NCI-H2029 (cell line): ENCODE measurements at places on chromosomes 12 and 14.

DNA sequence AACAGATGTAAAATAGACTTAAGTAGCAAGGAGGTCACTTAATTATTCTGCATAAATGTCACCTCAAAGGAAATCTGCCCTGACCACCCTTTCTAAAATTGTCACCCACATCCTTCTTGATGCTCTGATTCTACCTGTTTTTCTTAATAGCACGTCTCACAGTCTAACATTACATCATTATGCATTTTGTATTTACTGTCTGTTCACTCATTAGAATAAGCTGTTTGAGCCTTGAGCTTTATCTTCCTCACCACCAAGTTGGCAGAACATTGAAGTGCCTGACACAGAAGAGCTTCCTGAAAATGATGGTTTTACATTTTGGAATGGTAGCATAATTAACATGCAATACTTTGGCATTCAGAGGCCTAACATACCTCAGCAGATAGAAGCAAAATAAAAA, 8.8 kb upstream of the TMEM117 start:
- DNase-seq, result no peak

DNA sequence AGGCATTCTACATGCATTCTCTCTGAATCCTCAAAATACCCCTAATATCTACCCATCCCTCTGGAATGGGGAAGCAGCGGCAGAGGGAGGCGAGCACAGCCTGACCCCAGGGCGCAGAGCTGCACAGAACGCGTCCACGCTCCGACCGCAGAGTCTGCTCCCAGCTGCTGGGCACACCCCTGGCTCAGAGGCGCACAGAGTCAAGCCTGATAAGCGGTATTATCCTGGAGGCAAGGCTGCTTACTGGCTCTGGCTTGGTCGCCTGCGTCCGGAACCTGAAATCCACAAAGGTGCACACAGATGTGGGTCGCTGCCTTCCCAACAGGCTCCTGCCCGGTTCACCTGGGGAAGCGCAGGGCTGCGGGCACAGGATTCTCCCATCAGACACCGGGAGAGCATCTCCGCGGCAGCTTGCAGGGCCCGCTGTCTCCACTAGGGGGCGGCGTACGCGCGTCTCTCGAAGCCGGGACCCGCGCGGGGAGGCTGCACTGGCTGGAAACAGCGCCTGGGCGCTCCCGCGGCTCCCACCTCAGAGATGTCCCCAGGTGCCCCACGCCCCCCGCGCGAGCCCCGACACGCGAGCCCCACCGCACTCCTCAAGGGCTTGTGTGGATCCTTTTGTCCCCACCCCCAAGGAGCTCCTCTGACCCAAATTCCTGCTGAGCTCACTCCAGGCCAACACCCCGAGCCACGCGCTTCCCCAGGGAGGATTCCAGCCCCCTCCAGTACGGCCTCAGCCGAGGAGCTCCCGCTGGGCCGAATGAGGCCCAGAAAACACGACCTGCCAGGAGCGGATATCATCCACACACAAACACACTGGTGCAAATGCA, 120.1 kb upstream of the FZD10 start:
- peak; percentile 62 for DNase-seq

- DNase-seq, result peak; percentile 23
These were observed 18.6 kb upstream of the COL2A1 start for GRCh38 chr12:48022676-48023385.

DNA sequence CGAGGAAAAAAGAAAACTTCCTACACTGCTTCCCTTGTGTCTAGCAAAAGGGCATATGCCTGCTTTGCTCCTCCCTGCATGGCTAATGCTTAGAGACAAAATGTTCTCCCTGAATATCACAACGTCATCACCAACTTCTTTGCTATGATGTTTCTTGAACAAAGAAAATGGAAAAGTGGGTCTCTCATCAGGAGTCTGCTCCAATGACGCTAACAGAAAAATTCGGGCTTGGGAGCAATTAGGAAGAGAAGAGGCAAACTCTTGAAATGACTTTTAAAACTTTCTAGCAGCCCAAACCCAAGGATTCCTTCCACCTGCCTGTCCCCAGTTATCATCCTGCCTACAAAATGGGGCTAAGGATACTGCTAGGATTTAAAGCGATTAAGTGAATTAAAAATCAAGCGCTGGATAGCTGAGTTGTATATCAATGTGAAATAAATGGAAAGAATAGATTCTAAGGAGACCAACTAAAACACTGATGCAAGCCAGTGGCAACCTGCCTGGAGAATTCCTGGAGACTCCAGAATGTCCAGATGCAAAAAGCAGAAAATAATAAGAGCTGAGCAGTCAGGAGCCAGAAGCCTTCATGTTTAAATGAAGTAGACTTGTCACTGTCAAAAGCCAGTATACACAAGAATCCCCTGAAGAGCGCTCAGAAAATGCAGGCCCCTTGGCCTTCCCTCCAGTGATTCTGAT, 183.8 kb downstream of the DPF3 start:
- no peak for DNase-seq

DNA sequence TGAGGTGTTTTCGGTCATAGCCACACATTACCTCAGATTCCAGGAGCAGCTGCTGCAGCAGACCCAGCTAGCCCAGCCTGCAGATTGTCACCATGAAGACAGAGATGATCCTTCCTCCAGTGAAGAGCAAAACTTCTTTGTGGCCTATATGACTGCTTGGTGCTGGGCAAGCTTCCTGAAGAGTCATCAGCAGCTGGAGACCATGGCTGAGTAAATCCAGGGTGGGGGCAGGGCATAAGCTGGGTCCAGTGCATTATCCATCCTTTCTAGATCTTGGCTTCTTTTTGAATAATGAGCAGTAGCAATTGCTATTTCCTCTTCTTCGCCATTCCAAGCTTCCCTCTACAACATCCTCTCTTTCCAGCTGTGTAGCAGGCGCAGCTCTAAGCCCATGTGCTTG, 373.1 kb upstream of the DDHD1 start:
- no peak for DNase-seq

GRCh38 chr12:102958073-102958829, 777 bp downstream of the ASCL1 start:
- DNase-seq, result peak; percentile 44

DNA sequence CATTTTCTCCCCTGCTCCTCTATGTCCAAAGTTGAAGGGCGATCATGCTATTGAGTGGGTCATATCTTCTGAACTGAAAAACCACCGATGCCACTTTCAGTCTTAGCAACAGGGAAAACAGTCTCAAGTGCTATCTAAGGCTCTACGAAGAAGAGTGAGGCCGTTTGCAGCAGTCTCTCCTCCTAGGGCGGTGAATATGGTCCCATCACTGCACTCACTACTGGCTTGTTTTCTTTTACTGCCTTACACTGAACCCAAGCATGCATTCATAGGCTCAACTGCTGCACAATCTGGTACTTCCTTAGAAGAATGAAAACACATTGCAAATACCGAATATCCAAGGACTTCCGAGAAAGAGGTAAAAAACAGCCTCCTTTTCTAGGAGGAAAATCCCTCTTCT, 92.1 kb downstream of the DNAH10 start:
- no peak for DNase-seq

DNA sequence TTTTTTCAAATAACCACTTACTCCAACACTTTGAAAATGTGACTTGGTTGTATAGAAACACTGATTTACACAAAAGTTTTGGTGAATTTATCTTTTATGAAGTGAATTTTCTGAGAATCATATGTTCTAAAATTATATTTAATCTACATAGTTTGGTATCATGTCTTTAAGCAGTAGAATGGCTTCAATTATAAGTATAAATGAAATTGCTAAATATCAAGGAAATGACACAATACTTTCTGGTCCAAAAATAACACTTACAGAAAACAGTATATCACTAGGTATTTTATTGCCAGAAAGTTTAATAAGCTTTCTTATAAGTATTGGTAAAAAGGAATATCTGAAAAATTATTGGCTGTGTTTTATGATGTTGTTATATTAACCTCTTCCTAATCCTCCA, 90.9 kb downstream of the SRGAP1 start:
- DNase-seq, result no peak

GRCh38 chr12:7869137-7869536, 3.6 kb downstream of the SLC2A14 start:
- DNase-seq, result no peak

DNA sequence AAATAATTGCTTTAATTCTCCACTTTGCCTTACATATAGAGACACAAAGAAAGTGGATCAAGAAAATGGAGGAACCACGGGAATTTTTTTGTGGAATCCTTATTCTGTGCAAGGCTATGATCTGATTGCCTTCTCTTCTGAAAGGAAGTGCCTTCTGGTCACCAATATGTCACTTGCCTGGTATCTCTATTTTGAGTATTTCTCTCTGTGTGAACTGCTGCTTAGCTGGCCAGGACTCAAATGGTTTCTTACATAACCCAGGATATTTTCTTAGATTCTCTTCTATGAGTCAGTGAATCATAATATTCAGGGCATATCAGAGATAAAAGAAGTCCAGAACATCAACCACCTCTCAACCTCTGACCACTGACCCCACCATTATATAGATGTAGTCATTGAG, 156.1 kb downstream of the DIO2 start:
- no peak for DNase-seq

DNA sequence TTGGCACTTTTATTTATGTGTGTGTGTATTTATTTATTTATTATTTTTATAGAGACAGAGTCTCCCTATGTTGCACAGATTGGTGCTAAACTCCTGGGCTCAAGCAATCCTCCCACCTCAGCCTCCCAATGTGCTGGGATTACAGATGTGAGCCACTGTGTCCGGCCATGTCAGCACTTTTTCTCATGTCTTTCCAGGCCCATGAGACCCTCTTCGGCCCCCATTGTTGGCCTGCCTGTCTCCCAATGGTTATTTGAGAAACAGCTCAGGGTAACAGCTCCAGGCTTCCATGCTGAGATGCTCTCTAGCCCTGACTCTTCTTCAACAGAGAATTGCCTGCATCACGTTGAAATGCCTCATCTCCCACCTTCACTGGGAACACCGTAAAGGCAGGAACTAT, 34.4 kb downstream of the TMEM30B start:
- DNase-seq, result no peak

DNA sequence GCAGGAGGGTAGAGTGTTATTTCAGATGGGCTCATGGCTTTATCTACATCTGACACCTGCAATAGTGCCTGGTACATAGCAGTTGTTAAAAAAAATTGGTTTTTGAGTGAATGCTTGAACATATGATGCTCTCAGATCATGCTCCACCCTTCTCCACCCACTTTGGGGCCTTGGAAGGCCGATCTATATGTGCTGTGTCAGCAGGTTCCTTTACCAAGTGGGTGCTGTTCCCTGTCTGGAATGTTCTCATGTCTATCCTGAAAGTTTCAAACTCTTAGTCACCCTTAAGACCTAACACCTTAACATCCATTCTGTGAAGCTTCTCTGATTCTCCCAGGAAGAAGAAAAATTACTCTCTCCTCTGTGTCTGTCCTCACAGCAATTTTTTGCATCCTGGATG, 556.3 kb upstream of the TBX3 start:
- no peak for DNase-seq

- DNase-seq, result no peak
These were observed 30.8 kb upstream of the TCL1B start for GRCh38 chr14:95655461-95655860.

GRCh38 chr12:6374786-6375160, 590 bp downstream of the SCNN1A start:
- no peak for DNase-seq

DNA sequence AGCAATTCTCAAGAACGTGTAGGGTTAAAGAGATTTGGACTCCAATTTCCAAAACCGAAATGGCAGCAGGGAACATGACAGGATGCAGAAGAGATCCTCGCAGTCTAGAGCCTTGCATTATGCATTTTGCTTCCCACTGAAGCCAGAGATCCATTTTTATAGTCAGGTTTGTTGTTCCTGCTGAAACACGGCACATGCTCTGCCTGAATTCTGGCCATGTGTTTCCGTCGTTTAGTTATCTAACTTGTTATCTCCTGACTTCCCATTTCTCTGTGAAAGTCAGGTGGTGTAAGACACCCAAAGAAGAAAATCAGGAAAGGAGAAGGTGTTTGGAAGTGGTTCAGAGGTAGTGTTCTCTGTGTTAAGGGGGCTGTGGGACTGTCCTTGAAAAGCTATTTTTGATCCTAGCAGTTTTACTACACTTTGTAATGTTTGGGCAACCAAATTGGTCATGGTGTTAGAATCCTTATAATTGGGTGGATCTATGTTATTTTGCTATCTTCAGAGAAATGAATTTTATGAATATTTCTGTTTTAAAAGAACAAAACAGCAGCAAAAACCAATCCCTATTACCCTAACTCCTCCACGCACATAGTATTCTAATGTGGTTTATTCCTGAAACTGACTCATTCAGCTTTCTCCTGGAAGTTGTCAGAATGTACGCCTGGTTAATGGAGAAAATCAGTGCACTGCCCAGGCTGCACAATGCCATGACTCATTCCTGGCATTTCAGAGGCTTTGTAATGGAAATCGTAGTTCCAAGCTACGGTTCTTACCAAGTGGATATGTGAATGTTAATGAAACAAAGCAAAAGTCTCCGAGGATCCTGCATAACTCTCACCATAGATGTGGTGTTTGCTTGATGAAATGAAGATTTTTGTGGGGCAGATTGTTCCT, 110.1 kb downstream of the SAMD4A start:
- no peak for DNase-seq

DNA sequence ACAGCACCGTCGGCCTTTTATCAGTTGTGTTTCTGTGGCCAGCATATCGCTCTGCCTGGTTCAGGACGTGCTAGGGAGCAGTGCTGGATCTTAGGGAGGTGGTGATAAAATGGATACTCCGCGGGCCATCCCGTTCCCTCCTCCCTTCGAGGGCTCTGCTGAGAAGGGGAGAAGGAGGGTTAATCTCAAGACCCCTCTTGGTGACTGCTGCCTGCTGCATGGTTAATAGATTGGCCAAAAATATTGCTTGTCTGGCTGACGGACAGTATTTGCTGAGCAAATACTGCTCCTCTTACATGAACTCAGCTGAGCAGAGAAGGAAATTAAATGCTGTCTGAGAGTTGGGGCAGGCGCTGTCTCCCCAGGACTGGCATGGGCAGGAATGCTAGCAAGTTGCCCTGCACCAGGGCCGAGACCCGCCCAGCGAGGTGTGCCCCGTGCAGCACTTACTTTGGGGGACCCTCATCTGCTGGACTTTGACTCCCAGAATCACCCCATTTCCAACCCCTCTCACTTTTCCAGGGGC, 1.2 kb downstream of the FBRSL1 start:
- DNase-seq, result peak; percentile 47

- DNase-seq, result no peak
These were observed 303.5 kb upstream of the SFSWAP start for GRCh38 chr12:131407221-131408035.

- DNase-seq, result no peak
These were observed 2.5 kb downstream of the OR6C2 start for GRCh38 chr12:55446326-55446725.

GRCh38 chr12:101824831-101825230, 5.9 kb downstream of the GNPTAB start:
- DNase-seq, result no peak
